ENCODE measurements at places on chromosomes 12 and 14.

DNA sequence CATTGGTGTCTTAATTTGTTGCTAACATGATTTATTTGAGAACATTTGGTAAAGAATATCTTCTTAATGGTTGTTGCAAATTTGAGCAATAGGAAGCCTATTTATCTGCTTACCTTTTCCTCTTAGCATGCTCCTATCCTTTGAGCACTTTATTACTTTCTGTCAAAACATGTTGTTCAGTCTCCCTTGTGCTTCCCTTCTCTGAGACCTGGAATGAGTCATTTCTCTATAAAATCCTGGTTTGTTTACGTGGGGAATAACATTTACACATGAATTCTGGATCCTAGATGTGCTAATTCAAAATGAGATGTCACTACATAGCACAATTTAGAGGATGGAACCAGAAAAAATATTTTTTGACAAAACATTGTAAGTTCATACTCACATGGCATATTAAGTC lies 844.0 kb upstream of the LRFN5 start:
- DNase-seq = no peak

GRCh38 chr12:132734206-132734605 lies 23.6 kb downstream of the PGAM5 start:
- DNase-seq = no peak

DNA sequence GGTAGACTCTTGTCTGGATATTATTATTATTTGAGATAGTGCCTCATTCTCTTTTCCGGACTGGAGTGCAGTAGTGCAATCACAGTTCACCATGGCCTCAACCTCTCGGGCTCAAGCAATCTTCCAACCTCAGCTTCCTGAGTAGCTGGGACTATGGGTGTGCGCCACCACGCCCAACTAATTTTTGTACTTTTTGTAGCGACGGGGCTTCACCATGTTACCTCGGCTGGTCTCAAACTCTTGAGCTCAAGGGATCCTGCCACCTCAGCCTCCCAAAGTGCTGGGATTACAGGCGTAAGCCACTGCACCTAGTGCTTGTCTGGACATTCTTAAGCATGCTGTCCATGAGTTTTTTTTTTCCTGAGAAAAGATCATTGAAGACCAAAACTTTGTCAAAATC lies 498.9 kb upstream of the RGS6 start:
- no peak for DNase-seq

- no peak for DNase-seq
Measured at GRCh38 chr12:132117558-132117875, 26.6 kb downstream of the DDX51 start.

GRCh38 chr14:94827711-94828447 lies 58.0 kb upstream of the GSC start:
- no peak for DNase-seq

DNA sequence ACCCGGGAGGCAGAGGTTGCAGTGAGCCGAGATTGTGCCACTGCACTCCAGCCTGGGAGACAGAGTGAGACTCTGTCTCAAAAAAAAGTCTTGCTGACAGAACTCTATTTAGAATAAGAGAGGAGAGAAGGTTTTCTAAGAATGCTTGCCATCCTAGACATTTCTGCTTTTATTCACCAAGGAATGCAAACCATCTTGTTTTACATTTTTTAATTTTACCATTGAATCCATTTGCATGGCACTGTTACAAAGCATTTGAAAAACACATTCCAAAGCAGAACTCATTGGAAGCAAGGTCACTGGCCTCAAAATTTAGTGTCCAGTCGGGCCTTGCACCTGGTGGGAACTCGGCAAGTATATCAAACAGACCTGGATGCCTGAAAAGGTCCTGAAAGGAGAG lies 44.2 kb upstream of the RASSF3 start:
- no peak for DNase-seq

GRCh38 chr12:124734224-124734788 lies 129.4 kb downstream of the SCARB1 start:
- no peak for DNase-seq

DNA sequence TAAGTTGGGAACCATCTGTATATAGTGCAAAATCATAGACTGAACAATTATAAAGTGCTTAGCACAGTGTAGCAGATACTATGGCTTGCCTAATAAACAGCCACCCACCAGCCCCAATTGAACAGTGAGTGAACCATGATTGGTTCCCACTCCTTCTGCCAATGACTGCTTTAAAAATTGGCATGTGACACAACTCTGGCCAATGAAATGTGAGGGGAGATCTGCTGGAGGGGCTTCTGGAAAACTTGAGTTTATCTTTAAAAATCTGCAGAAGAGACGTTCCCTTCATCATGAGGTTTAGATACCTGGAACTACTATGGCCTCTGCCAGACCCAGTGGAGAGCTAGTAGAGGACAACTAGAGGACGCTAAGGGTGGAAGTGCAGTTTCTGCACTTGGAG lies 4.7 kb downstream of the PIGH start:
- DNase-seq = no peak

DNA sequence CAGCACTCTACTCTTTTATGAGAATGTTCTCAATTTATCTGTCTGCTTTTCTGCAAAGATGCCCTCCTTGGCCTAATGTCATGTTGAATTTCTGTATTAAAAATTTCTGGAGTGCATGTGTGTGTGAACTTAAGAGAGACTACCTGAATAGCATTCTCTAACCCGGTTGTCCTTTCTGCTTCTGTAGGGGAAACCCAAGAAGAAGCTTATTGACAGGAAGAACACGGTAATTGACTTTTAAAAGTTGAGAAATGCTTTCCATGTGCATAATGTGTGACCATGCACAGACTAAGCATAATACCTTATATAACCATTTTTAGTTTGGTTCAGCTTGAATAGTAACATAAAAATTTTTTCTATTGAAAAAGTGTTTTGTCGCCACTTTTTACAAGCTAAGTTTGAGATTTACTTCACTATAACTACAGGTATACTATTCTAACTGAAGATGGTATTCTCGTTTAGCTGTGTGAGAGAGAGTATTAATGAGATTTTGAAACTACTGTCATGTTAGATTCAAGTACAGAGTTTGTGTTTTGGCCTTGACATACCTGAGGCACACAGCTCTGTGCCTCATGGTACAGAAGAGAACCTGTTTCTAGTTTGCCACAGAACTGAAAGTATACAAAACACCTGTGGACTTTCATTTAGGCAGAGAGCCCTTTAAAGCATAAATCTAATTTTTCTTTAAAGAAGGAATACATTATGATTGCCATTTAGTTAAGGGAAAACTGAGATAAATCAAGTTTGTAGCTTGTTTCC lies 96.8 kb downstream of the TTLL5 start:
- DNase-seq = no peak

DNA sequence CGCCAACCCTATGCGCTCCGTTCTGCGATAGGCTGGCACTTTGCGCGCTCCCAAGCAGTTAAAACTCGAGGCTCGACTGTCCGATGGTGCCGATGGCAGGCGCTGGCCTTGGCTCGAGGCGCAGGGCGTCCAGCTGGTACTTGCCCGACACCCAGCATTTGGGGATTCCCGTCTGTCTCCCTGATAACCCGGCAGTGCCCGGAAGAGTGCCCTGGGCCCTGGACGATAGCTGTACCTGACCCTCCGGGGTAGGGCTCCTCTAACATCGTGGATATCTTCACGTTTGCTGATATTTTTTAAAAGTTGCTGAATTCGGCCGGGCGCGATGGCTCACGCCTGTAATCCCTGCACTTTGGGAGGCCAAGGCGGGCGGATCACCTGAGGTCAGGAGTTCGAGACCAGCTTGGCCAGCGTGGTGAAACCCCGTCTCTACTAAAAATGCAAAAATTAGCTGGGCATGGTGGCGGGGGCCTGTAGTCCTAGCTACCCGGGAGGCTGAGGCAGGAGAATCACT lies 908 bp upstream of the WIF1 start:
- DNase-seq = no peak

- DNase-seq = no peak
Measured at GRCh38 chr12:94435511-94435927, 24.1 kb downstream of the CEP83 start.

- DNase-seq = no peak
Measured at GRCh38 chr14:74207943-74208342, 31.3 kb upstream of the VSX2 start.

GRCh38 chr14:100065942-100066574 lies 836 bp downstream of the EVL start:
- DNase-seq = no peak

- no peak for DNase-seq
Measured at GRCh38 chr12:122323311-122324019, 57.2 kb upstream of the VPS33A start.

DNA sequence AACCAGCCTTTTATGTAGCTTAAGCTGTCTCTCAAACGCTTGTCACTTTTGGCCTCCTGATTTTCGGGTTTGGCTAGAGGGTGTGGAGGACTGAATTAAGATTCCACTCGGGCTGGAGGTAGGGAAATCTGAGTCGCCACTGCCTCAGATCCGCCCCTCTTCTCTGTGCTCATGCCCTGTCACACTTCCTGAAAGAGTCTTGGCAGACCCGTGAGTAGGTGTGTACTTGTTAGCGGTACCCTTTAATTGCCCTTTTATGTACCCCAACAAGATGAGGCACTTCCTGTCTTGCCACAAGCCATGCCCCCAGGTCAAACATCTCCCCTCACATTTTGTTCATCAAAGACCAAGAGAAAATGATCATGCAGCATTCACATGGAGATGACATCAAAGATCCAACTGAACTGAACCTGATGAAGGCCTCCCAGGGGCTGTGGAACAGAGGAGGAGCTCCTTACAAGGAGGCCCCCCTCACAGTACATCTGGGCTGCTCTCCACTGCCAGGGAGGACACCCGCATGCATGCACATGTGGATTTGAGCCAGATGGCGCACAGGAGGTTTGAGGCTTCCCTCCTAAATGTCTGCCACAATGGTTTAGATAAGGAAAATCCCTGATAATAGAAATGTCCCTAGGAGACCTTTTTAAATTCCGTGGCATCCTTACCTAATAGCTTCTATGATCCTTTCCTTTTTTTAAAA lies 86.5 kb upstream of the CDKN3 start:
- no peak for DNase-seq

- no peak for DNase-seq
Measured at GRCh38 chr12:118840399-118840798, 140.9 kb upstream of the SRRM4 start.

DNA sequence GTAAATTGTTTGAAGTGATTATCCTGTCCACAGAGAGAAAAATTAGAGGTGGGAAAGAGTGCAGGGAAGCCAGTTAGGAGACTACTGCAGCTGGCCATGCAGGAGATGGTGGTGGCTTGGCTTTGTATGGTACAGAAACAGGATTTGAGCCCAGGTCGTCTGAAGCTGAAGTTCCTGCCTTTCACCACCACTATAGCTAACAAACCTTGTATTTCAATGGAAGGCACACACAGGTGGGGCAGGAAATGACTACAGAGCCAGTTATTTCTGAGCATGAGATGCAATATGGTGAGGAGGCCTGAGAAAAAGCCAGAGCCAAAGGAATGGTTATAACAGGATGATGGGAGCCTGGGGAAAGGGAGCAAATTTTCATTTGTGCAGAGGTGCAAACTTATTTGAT lies 103.9 kb downstream of the BTG1 start:
- no peak for DNase-seq

DNA sequence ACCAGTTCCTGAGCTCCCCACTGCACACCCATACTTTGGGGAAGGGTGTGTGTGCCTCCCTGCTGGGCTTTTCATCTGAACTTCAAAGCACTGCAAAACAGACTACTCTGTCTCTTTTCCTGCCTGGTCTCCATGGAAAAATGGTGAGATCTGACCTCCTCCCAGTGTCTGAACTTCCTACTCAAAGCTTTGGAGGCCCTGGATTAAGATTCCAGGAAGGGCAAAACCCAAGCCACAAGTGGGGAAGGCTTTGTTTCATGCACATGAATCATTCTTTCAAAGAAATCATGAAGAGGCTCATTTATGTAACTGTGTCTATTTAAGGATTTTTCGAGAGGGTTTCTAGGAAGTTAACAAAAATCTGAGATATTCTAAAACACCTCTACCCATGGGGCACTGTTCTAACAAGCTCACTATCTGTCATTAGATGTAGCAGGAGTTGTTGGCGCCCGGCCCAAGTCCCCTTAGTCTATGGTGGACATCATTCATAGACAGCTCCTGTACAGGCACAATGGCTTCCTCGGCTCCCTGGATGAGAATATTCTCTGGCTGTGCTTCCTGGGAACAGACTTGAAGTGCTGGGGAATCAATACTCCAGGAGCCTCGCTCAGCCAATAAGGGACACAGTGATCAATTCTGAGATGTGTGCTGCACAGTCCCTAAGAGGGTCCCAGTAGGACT lies 224.0 kb downstream of the KTN1 start:
- DNase-seq = no peak

DNA sequence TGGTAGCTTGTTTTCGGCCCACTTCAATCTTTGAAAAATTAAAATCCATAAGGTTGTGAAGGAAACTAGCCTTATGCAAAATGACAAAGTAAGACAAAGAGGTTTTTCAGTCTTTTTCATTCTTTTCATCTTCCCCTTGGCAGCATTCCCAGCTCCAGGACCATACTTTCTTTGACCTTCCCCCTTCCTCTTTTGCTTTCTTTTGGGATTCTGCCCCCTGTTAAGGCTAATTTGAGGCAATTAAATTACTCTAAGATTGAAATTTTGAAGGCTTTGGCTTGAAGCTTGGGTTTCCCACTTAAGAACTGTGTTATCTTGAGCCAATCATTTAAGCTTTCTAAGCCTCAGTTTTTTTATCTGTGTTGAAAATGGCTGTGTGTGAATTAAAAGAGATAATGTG lies 124.9 kb downstream of the DACT1 start:
- no peak for DNase-seq

DNA sequence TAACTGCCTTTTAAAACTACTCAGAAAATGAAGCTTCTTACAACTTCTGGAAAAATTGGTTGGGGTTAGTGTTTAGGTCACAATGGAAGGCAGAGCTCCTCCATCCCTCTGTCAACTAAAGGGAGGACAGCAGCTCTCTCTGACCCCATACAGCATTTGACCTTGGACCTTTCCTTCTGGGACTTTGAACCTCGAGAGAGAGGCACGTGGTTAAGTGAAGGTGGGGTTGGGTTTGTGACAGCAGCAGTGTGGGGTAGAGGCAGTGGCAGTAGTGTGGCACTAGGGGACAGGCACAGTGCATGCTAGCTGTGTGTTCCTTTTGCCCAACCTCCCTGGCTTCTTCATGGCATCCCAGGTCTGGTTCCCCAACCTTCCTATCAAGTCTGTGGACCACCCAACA lies 9.4 kb upstream of the C12orf75 start:
- no peak for DNase-seq

DNA sequence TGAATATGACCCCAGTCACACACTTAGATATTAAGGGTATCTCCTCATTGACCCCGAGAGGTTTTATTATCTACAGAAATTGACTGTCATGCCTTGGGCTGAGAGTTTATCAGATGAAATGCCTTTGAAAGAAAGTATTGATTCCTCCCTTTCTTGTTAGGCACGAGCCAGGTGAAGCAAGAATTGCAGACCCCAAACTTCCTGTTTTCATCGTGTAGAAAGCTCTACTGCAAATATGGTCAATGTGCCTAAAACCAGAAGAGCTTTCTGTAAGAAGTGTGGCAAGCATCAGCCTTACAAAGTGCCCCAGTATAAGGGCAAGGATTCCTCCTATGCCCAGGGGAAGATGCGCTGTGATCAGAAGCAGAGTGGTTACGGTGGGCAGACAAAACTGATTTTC lies 143.9 kb upstream of the FUT8 start:
- no peak for DNase-seq

Data from sciatic nerve (tissue), 2 donors.